DMS153 (cell line): ENCODE measurements at places on chromosomes 6 and 20.
A peak's percentile ranks its signal among the peaks of the same experiment; 100 is the strongest.

- no peak for DNase-seq
Observed at GRCh38 chr6:123598011-123598410, 38.7 kb downstream of the TRDN start.

GRCh38 chr6:85419046-85419759, 30.7 kb upstream of the NT5E start:
- no peak for DNase-seq

DNA sequence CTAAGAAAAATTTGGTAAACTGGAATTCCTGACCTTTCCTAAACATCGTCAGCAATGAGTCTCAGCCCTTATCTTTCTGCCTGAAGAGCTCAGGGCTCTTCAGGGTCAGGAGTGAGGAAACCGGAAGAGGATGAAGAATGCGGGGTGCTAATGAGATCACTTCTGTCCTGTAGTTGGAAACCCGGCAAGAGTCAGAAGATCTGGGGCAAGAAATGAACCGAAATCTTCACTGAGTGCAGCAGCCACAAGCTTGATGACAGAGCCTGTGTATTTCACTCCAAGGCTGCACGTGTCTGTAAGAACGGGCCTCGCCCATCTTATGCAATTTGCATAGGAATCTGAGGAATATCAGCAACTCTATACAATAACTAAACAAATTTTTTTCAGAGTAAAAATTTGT, 60.4 kb upstream of the QKI start:
- DNase-seq, result no peak

DNA sequence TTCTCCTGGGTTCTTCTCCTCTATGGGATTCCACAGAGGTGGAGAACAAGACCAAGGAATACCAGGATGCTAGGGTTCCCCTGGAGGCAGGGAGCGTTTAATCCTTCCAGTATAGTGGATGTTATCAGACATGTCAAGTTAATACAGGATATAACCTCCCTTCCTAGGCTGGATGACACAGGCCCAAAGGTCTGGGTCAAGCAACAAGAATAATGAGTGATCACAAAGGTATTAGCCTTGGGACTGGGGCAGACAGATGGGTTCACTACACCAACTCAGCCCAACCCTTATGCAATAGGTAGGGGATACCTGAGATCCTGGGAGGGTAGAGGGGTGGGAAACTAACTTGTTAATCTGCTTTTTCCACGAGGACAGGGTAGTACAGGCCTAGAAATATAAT, 690.3 kb downstream of the HTR1B start:
- no peak for DNase-seq

DNA sequence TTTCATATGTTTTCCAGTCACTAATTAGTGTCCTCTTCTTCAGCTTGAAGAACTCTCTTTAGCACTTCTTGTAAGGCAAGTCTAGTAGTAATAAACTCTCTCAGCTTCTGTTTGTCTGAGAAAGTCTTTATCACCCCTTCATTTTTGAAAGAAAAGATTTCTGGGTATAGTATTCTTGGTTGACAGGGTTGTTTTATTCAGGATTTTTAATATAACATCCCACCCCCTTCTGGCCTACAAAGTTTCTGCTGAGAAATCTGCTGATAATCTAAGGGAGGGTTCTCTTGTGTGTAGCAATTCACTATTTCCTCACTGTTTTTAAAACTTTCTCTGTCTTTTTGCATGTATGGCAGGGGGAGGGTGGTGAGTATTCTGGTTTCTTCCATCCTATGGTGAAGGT, 9.6 kb upstream of the WFDC11 start:
- no peak for DNase-seq

DNA sequence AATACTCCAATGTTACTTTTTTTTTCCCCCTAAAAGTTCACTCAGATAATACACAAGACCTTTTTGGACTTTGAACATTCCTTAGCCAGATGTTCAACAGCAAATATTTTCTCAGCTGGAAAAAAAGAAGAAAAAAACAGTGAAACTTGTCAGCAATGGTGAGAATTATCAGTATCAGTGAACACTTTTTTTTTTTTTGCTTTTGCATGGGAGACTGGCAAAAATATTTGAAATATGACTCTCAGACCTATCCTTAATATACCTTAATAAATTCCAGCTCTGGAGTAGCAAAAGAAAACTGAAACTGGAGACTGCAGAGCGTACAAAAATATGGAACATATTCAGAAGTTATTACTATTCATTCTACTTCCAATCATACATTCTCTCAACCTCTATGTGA, 92.3 kb downstream of the RFPL4B start:
- DNase-seq, result no peak

- DNase-seq, result no peak
Observed at GRCh38 chr6:99711302-99711701, 104.7 kb downstream of the PRDM13 start.

GRCh38 chr6:155373276-155373675, 59.0 kb upstream of the TFB1M start:
- no peak for DNase-seq

GRCh38 chr20:59515906-59516209, 88.5 kb upstream of the PHACTR3 start:
- no peak for DNase-seq

DNA sequence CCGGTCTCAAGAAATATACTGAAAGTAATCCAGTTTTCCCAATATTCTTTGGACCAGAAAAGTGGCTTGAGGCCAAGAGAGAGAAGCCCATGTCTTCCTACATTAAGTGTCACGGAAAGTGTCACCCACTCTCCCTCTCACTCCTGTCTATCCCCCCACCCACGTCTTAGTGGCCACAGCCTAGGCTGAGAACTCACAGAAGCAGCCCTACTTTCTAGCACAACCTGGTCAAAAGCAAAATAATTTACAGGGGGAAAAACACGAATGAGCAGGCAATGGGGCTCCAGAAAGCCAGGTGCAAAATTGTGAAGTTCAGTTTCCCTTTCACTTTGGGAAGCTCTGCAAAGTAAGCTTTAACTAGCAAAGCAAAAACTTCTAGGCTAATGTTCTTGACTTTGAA, 118.0 kb downstream of the OPRM1 start:
- no peak for DNase-seq

DNA sequence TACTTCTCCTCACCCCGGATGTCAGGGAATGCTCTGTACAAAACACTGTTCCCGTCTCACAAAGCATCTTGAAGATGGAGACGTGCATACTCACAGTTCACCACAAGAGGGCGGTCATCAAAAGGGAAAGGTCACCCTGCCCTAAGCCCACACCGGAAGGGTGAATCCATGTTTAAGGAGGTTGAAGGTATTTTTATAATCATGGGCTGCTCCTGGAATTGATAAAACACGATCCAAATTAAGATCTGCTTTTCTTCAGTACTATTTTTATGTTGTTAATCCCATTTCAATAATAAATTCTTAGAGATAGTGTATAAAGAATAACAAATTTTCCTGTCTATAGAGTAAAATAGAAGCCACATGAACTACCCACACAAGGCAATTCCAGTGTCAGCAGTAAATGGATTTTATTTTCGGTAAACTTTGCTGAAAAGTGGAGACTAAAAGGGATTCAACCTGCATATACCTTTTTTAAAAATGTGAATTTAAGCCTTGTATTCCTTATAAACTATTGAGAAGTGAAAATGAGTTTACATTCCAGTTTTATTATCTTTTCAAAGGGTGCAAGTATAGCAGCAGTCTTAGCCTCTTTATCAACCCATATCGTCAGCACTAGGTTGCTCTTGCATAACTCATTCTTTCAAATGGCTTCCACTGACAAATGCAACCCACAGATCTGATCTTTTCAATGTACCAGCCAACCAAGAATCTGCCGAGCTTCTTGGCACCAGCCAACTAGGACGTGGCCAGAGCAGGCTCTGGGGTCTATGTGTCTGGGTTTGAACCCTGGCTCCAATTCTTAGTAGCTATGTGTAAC, 79.7 kb upstream of the MBOAT1 start:
- DNase-seq, result peak; percentile 41

- no peak for DNase-seq
Observed at GRCh38 chr20:61307686-61308476, 55.8 kb downstream of the CDH4 start.

DNA sequence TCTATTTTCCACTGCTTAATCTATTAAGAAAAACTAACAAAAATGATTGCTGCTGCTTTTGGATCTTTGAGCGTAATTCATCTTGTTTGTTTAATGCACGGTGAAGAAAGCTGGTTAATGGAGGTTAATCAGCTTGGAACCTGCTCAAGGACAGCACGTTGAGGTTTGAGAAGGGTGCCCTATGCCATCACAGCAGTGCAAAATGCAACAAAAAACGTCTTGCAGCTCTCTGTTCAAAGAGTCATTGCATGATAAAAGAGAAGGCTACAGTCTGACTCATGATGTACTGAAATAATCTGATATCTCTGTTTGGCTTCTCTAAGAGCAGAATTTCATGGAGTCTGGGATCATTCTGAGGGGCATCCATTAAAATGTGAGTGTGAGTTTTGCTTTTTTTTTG, 80.6 kb upstream of the PREP start:
- no peak for DNase-seq

DNA sequence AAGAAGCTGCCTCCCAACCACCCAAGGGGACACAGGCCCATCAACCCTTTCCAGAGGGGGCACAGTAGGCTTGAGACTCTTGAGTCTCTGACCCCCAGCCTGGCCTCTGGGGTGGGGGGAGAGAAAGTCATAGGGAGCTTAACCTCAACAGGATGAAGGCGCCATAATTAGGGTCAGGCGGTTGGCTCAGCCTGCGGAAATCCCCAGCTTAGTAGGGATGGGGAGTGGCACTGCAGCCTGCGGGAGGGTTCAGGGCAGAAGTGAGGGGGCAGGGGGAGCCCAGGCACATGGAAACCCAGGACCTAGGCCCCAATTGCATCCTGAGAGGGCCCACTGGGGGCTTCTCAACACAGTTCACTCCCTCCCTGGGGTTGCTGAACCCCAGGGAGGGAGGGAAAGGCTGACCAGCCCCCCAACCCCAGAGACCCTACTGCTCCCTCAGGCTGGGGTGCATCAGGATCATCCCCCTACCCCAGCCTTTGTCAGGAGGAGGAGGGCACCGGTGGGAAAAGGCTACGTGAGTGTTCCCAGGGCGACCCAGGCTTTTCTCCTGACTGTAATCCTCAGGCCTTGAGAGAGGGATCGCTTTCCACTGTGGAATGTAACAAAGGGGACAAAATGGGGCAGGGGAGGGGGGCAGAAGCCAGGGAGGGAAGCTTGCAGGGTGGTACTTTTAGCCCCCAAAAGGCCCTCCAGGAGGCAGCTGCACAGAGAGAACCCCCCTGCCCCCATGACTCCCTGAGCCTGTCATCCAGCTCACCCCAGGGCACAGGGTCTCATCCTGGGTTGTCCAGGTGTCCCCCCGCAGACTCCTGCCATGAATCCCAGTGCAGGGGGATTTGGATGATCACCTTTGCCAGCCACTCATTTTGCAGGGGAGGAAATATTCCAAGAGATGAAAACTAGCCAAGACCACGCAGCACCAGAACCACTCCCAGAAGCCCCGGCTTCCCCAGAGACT, 46.4 kb downstream of the MRPL14 start:
- no peak for DNase-seq

- DNase-seq, result no peak
Observed at GRCh38 chr6:126064257-126064747, 78.0 kb downstream of the TRMT11 start.

DNA sequence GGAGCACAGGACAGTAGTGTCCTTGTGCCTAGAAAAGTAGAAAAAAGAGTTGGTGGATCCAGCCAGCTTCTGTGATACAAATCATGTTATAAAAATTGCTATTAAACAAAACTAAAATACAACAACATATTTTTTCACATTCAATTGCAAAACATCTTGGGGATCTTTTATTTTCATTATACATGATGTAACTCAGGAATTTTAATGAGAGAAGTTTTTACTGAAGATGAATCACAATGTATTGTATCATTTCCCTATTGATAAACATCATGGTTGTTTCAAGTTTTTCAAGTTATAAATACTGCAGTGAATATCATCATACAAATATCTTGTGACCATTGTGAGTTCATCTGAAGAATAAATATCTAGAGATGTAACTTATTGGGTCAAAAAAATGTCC, 608.0 kb downstream of the PHF3 start:
- no peak for DNase-seq

GRCh38 chr6:12224251-12224650, 65.9 kb upstream of the EDN1 start:
- no peak for DNase-seq

DNA sequence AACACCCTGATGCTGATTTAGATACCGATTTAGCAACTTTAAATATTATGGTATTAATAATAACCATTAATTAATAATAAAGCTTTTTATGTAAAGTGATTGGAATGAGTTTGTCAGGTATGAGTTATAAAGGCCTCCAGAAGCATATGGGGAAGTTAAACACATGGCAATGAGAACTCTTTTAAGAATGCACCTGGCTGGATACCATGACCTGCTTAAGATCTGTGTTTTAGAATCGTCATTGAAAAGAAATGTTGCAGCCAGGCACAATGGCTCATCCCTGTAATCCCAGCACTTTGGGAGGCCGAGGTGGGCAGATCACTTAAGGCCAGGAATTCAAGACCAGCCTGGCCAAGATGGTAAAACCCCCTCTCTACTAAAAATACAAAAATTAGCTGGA, 197.5 kb downstream of the SOX4 start:
- no peak for DNase-seq

- DNase-seq, result no peak
Observed at GRCh38 chr6:112202639-112203341, 51.6 kb downstream of the LAMA4 start.

DNA sequence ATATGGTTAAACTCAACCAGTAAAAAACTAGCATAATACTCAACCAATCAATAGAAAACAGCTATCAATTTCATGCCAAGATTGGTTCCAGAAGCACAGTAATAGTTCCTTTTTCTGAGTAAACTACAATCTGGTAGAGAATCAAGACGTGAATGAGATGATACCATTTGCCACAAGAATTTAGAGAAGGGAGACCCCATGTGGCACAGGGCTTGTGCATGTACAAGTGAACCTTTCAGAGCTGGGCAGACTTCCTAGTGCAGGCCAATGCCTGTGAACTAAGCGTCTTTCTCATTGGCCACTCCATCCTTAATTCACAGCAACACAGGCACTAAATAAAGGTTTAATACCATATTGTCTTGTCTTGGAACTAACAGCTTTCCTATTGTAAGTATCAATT, 213.5 kb downstream of the RFPL4B start:
- no peak for DNase-seq

DNA sequence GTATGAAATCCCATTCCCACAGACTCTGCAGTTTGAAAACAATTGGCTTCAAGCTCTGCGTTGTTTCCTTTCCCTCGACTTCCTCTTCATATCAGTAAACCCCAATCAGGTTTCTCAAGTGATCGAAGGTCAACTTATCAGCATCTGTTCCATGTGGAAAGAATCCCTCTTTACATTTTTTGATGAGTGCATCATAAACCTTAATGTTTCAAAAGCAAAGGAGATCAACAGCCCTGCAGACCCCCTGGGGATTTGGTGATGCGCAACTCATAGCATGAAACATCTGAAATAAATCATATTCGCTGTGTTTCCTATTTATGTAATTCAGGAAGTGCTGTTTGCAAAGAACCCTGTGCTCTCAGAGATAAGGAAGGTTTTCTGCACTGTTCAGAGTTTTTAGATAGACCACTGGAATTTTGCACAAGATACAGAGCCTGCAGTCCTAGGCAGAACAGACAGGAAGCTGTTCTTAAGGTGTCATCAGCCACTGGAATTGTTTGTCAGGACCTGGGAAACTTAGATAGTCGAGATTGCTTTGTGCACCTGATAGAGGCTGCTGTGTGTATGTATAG, 216.0 kb downstream of the HIVEP2 start:
- no peak for DNase-seq

- no peak for DNase-seq
Observed at GRCh38 chr20:18571009-18571408, 3.8 kb downstream of the SMIM26 start.

GRCh38 chr6:151609146-151609902, 115.5 kb downstream of the CCDC170 start:
- no peak for DNase-seq
